ENCODE measurements at places on chromosomes 11 and 22.

DNA sequence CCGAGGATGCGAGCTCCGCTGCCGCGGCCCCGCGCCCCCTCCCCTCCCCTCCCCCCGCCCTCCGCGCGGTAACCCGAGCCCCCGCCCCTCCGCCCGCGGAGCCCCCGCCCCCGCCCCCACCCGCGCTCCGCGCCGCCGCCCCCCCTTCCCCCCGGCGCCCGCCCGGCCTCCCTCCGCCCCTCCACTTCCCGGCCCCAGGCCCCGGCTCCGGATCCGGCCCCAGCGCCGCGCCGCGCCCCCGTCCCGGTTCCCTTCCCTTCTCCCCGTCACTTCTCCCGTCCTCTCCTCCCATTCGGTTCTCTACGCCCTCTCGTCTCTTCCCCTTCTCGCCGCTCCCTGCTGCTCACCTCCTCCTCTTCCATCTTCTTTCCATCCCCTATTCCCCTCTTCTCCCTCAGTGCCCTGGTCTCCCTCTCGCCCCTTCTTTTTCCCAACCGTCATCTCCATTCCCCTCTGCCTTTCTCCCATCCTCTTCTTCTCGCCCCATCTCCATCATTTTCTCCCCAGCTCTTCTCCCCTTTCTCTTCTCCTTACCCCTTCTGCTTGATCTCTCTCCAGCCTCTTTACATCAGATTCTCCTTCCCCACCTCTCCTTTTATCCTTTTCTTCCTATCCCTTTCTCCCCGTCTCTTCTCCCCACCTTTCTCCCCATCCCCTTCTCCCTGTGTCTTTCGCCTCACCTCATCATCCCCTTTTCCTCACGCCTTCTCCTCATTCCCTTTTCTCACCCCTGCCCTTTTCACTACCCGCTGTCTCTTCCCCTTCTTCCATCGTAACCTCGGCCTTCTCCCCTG, at the start of gene DCHS1:
TSS of gene DCHS1 (minus strand) at position 20 of the 794 bp plus-strand sequence. CDS start 14,196 bp downstream, outside the sequence.
- DNase-seq: no peak

DNA sequence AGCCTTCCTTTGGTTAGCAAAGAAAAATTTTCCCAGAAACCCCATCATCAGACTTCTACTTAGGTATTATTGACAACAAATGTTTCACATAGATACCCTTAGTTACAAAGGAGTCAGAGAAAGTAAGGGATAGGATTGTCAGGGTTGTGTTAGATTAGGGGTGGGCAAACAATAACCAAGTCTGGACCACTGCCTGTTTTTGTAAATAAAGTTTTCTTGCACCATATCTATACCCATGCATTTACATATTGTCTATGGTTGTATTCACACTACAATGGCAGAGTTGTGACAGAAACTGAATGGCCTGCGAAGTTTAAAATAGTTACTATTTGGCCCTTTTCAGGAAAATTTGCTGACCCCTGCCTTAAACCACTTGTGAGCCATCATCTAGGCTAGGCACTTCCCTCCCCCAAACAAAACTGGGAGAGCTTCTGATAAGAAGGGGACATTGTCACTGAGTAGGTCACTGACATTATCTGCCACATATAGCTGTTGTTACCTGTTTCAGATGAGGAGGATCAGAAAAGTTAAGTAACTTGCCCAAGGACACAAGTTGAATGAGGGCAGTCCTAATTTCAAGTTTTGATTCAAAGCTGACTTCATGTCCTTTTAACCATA, 40.7 kb upstream of the TMEM135 start:
- DNase-seq: no peak

GRCh38 chr22:25027043-25027906, 74.8 kb downstream of the KIAA1671 start:
- no peak for DNase-seq

GRCh38 chr11:11157185-11157584, 195.9 kb downstream of the CSNK2A3 start:
- DNase-seq: no peak

DNA sequence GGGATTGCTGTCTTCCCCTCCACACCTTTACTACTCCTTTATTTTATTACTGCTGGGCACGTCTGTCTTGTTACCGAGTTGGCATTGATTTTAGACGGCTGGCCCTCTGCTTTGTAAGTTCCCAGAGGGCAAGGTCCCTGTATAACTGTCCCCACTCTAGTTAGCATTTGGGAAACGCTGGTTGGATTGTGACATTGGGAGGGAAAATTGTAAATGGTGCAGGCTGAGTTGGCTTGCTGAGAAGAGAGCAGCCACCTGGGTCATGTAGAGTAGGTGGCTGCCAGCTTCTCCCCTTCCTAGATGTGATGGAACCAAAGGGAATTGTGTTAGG, 1.7 kb downstream of the TAB1 start:
- DNase-seq: no peak

DNA sequence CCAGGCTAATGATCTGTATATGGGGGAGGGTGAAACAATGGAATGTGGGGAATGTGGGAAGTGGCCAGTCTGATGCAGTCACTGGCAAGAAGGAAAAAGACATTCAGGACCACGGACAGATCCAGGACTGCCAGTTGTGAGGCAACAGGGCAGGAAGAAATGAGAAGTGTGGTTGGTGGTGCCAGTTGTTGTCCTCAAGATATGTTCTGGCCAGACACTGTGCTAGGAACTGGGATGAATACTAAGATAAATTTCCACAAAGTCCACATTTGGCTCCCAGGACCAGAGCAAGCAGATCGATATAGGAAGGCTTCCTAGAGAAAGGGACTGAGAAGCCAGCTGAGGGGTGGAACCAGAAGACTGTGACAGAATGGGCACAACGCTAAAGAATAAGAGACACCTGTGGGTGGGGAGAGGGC, 6.8 kb upstream of the TPBGL start:
- no peak for DNase-seq

DNA sequence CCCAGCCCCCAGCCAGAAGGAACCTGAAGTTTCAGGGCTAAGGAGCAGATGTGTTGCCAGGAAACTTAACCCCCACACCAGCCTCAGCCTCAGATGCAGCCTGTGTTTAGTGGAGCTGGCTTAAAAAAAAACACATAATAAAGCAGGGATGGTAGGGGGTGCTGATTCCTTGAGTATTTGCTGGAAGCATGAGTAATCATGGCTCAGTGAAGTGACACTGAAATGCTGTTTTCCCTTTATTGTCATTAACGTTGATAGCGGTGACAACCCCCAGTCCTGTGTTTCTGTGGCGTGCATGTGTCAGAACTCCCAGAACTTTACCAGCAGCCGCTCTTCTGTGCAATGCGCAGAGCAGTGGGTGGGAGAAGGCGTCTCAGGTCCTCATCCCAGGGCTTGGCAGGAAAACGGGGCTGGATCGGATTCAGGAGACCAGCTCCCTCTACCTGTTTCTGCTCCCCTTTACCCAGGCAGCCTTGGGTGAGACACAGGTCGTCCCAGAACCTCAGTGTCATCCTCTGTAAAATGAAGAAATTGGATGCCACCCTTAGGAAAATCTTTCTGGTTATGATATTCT, 1282.1 kb downstream of the TBC1D22A start:
- DNase-seq: no peak

DNA sequence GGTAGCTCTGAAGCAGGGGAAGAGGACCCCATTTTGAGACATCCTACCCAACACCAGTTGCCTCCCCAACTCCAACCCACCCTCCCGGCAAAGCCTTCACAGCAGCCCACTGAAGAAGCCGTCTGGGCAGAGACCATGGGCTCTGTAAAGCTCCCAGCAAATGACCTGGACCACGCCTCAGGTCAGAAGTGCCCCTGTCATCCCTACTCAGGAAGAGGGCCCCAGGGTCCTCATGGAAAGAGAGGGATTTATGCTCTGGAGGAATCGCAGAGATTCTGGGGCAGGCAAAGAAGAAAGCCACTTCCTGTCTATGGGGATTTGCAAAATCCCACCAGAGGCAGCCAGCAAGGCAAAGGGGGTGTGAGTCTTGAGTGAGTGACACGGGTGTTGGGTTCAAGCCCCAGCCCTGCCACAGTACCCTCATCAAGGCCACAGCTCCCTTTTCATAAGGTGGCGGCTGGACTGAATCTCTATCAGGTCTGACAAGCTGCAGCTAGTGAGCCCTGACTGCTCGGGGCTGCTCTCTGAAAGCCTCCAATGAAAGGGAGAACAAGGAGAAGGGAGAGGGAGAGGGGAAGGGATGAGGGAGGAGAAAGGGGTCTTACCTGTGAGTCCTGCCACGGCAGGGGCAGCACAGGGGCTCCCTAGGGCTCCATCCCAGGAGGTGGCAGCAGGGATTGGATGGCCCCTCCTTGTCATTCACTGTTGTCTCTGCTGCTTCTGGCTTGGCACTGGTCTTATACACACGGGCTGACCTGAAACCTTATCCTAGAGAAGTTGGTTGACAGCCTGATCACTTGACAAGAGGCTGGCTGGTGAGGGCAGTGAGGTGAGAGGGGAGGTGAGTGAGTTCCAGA, at the start of gene UCP3:
TSS of gene UCP3 (minus strand) at position 713 of the 857 bp plus-strand sequence. CDS start 2,043 bp downstream, outside the sequence.
- no peak for DNase-seq

GRCh38 chr11:130437848-130438247, 9.4 kb upstream of the ADAMTS8 start:
- DNase-seq: no peak

GRCh38 chr22:22397292-22397870, 111.2 kb downstream of the ZNF280B start:
- peak; percentile 54 for DNase-seq

GRCh38 chr22:50504369-50505211, 2.9 kb downstream of the LMF2 start:
- DNase-seq: no peak

GRCh38 chr11:114192841-114193389, 103.3 kb upstream of the NNMT start:
- DNase-seq: no peak

GRCh38 chr11:133386852-133387251, 145.4 kb downstream of the OPCML start:
- no peak for DNase-seq

- no peak for DNase-seq
These were observed 70.2 kb downstream of the MED15 start for GRCh38 chr22:20577549-20577975.

- DNase-seq: no peak
These were observed 2.4 kb upstream of the GDPD5 start for GRCh38 chr11:75527938-75528735.

- DNase-seq: peak; percentile 84
These were observed 43.7 kb downstream of the MED15 start for GRCh38 chr22:20550851-20551744.

DNA sequence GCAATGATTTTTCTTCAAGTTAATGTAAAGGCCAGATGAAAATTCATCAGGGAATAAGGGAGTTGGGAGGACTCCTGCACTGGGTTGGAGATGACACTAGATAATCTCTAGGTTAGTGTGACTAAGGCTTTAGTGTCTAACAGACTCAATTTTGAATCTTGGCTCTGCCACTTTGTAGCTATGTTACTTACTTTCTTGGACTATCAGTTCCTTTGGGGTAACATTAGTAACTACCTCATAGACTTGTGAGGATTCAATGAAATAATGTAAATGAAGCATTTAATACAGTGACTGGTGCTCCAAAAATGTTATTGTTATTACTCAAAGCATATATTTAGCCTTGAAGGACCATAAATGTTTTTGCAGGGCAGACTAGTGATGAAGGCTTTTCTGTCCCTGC, 9.6 kb upstream of the CCDC89 start:
- DNase-seq: no peak

- DNase-seq: no peak
These were observed 500.4 kb downstream of the MIAT start for GRCh38 chr22:27157666-27158370.

- DNase-seq: no peak
These were observed 11.7 kb downstream of the OSBPL5 start for GRCh38 chr11:3153291-3153861.

- no peak for DNase-seq
These were observed 378.7 kb upstream of the RAG2 start for GRCh38 chr11:36976741-36977140.

DNA sequence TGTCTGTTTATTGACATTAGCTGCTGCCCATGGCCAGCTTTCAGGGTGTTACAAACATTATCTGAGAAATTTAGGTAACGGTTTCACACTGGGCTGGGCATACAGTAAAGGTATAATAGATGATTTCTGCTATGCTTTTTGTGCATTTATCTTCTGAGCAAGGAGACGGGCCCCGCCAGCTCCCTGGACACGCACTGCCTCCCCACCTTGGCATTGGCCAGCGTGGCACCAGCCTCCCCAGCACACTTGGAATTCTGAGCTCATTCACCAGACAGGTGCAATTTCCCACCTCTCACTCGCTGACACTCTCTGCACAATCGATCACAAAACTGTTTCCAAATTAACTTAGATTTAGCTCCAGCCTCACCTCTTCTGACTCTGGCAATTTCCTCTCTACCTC, 222.8 kb downstream of the CEP164 start:
- DNase-seq: no peak

DNA sequence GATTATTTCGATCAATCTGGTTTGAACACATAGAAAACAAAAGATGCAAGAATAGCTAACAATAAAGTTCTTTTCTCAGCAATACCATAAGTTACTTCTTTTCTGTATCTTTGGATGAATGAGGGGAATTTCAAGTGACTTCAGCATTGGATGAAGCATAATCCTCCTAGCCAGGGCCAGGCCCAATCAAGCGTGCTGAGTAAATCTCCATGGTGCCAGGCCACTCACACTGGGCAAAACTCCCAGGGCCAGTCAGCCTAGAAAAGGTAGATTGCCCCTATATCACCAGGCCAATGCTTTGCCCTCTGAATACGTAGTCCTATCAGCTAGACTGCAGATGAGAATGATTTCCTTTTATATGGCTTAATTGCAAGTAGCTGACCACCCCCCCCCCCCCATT, 6.0 kb downstream of the CNTF start:
- no peak for DNase-seq

DNA sequence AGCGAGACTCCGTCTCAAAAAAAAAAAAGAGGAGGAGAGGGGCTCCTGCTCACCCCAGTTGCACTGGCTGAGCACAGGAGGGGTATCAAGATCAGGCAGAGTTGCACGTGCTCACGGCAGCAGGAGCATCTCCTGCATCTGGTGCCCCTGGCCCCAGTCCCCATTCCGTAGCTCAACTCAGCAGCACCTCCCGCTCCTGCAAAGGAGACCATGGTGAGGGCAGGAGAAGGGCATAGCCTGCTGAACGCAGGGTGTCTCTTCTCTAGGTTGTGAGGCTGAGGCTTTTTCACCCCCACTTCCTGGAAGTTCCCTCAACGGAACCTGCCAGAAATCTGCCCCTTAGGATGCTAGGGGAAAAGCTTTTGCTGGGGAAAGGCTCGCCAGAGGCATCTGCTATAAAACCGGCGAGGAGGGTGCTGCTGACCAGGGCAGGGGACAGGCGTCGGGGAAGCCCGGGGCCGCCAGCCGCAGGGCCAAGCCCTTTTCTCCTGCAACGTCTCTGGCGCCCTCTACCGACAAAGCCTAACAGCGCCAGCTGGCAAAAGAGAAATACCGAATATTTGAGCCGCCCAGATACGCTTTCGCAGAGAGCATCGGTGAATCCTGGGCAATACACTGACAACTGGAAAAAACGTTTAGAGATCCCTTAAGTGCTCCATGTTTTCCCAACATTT, 1.0 kb upstream of the PPP6R2 start:
- DNase-seq: peak; percentile 86

DNA sequence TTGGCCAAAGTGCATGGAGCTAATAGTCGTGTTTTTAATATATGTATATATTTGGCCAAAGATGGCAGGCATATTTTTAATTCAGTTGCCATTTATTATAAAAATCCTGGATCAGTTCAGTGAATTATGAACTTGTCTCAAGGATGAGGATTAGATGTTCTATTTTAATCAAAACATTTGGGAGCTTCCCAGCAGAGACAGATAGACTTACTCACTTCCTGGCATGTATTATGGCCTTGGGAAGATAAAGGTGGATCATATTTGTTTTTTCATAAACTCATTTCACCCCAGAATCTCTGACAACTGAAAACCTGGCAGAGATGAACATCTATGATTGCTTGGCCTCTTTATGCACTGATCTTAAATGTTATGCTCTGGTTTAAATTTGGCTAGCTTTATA, 148.8 kb downstream of the NCAM1 start:
- no peak for DNase-seq

GRCh38 chr11:4393858-4394223, 339 bp upstream of the TRIM21 start:
- DNase-seq: no peak
